ENCODE measurements at places on chromosomes 7 and 10. TPM values are rescaled to one million over a fixed set of nuclear protein-coding genes. Genes with fewer than 3 reads are reported as not detected.

Gene SUGCT
- total RNA-seq: 5.4 TPM

Gene CC2D2B
- total RNA-seq: 1.6 TPM

Gene TMEM213
- total RNA-seq: not detected

Gene ITPRID1
- total RNA-seq: not detected

Gene TRPV6
- total RNA-seq: 0.19 TPM

Gene PRKRIP1
- 9.6 TPM for total RNA-seq

Gene SH2D4B
- total RNA-seq: not detected

Gene OR2A1
- not detected for total RNA-seq

Gene PDE1C
- total RNA-seq: 47.8 TPM

Gene MPP7
- total RNA-seq: 7.6 TPM

Gene EVX1
- total RNA-seq: not detected

Gene PRKCQ
- 0.43 TPM for total RNA-seq

Gene ASB10
- total RNA-seq: 4.0 TPM

Gene JAZF1
- total RNA-seq: 18.5 TPM

Gene TMEM176B
- 227 TPM for total RNA-seq
